Stimulated activated CD4-positive, alpha-beta T cell treated with anti-CD3 and anti-CD28 coated beads, Interleukin-4, amount 100 ng/mL, for 4 hours (primary cell): ENCODE measurements at places on chromosomes 11 and 22.
A peak's percentile ranks its signal among the peaks of the same experiment; 100 is the strongest.

GRCh38 chr11:63489879-63490278 is 1.1 kb downstream of the PLAAT5 start:
- DNase-seq, result no peak

DNA sequence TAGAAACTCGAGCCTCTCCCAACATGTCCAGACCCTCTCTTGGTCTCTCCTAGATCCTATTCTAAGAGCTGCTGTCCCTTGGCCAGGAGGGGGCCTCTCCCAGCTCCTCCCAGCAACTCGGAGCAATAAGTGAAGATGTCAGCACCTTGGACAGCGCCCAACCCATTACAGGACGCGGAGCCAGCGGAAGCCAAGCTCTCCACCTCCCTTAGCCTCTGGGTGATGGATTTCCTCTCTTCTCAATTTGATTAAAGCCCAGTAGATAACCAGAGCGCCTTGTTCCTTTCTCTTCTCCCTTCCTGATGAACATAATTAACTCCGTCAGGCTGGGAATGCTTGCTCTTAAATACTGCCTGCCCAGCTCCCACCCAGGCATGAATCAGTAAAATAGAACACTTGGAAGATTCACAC is 26.2 kb upstream of the TPBGL start:
- peak; percentile 50 for DNase-seq

GRCh38 chr11:76277298-76278175 is 71.2 kb upstream of the WNT11 start:
- DNase-seq, result no peak

DNA sequence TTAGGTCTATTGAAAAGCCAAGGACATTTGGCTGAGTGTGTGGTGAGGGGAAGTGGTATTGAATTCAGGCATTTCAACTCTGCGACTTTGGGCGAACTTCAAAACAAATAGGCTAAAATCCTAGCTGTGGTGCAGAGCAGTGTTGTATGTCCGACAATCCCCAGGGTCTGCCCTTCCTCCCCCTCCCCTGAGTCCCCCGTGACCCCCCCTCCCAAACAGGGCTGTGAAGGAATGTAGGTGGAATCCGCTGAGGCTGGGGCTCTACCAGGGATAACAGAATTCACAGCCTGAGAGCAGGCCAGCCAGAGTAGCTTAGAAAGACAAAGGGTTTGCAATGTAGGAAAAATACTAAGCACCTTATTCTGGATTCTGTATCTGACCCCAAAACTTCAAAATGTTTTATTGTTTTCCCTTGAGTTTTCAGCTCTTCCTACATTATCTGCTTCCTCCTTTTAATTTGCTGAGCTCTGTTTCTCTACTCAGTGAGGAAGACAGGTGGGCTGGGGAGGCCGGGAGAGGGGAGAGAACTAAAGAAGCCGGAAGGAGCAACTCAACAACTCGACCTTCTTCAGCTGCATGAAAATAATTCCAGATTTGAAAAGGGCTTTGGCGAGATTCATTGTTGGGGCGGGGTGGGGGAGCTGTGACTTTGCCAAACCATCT is 315.2 kb downstream of the BLID start:
- DNase-seq, result no peak

DNA sequence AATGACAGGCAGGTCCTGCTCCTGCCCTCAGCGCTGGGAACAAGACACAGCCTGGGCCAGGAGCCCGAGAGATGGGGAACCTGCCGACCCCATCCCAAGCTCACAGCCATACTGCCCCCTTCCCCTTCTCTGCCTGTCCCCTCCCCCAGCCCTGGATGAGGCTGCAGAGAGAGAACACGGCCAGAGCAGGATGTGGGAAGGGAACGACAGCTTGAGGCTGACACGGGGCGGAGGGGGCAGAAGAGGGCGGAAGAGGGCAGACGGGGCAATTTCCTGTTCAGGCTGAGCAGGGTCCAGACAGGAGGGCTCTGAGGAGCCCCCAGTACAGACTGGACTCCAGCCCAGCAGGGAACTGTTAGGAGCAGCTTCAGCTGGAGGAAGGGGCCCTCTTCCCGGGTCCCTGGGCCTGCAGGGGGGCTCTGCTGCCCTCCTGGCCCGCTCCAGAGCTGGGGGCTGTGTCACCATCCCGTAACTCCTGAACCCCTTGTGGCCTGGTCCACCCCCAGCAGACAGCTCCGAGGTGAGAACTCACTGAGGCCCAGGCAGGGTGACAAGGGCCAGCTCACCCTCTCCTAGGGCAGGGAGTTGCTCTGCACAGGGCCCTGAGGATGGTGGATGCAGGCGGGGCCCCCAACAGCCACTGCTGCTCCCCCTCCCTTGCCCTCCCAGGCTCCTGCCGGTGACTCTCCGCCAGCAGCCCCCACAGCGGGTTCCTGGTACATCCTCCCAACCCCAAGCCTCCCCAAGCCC is 5.7 kb downstream of the CTSD start:
- DNase-seq, result peak; percentile 24

DNA sequence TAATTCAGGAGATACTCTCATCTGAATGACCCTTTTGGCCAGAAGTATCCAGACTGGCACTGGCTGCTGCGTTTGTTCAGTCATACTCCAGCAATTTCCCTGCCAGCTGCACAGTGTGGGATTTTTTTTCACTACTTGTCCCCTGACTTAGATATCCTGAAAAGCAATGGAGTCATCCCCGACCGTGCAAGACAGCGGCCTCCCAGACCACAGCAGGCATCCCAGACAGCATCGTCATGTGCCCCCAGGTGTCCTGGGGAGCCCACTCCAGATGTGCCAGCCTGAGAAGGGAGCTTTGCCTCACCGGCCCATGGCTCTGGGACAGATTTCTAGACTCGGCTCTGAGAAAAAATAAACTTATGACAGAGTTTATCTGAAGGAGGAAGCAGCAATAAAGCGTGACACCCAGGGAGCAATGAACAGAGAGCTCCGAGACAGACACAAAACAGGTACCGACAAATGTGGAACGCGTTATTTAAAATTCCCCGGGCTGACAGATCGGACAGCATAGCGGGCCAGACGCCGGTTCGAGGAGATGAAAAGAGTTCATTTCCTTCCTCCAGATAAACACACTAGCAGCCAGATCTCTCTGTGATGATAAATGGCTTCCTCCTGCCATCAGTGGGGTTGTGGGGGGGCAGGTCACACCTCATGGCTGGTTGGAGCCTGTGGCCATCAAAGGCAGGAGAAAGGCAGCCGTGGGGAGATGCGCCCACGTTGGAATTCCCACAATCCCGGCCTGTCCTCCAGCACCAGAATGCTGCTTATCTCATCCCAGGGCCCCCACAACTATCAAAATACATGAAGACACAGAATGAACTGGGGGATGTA is 106.4 kb upstream of the FGF3 start:
- DNase-seq, result no peak

DNA sequence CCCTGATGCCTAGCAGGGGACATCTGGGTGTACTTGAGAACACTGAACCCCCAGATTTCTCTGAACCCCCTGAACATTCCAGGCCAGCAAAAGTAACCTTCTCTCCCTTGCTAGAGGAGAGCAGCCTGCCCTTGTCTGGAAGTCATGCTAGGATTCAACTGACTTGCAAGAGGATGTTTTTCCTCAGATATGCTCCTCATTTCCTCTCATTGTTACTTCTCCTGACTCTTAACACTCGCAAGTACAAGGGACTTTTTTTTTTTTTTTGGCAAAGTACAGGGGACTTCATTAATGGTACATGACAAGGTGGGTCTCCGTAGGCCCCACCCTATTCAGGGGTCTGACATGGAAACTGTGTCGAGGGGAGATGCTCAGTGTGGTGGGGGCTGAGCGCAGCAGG is 6.3 kb upstream of the MCHR1 start:
- no peak for DNase-seq

GRCh38 chr22:48089601-48090331 is 1327.3 kb downstream of the TBC1D22A start:
- DNase-seq, result no peak

DNA sequence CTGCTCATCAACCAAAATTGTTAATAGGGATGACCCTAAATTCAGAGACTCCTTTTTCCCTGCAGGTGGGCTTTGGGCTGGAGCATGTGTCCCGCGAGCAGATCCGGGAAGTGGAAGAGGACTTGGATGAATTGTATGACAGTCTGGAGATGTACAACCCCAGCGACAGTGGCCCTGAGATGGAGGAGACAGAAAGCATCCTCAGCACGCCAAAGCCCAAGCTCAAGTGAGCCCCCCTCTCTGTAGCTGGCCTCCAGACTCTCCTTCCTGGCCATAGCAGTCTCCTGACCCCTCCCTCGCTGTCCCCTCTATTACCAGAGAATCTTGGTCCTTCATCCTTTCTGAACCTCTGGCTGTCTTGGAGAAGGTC is 47.9 kb upstream of the RAB1B start:
- DNase-seq, result no peak

- DNase-seq, result no peak
Observed at GRCh38 chr11:128715691-128716561, 22.1 kb downstream of the FLI1 start.

GRCh38 chr22:46047226-46047625 is 70.3 kb upstream of the WNT7B start:
- no peak for DNase-seq

GRCh38 chr11:64249563-64250414 is 1.5 kb upstream of the PLCB3 start:
- no peak for DNase-seq

DNA sequence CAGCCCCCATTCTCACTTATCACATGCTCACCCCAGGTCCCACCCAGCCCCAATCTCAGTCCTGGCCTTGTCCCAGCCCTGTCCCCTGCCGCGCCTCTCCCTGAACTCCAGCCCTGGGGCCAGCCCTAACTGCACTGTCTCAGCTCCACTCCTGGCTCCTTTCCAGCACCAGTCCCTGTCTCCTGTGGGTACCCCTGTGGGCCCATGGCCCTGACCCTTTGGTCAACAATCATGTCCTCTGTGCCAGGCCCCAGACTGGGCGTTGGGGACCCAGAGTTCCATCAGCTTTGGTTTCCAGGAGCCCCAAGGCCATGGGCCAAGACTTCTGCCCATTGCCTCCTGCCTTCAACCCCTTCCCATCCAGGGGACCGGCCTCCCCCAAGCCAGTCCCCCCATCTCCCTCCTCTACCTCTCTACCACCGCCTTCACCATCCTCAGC is 757 bp downstream of the SPI1 start:
- DNase-seq, result no peak

- no peak for DNase-seq
Observed at GRCh38 chr11:104765401-104766095, 132.7 kb downstream of the CASP12 start.

GRCh38 chr22:50118129-50118528 is 28.3 kb downstream of the MOV10L1 start:
- no peak for DNase-seq

- DNase-seq, result no peak
Observed at GRCh38 chr11:5293028-5293427, 8.7 kb downstream of the OR51B4 start.

DNA sequence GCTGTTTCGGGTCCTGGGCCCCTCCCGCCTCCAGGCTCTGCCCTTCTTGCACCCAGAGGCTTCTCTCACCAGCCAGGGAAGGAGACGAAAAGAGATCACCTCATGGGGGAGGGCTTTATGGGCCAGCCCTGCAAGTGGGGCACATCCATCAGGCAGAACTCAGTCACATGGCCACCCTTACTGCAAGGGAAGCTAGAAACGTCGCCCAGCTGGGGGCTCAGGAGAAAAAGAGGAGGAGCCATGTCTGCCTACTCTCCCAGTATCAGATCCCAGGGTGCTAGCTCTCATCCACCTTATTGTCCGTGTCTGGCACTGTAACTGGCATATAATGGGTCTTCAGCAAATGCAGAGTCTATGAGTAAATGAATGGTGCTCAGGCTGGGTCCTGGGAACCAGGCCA is 24.2 kb downstream of the MFNG start:
- no peak for DNase-seq

DNA sequence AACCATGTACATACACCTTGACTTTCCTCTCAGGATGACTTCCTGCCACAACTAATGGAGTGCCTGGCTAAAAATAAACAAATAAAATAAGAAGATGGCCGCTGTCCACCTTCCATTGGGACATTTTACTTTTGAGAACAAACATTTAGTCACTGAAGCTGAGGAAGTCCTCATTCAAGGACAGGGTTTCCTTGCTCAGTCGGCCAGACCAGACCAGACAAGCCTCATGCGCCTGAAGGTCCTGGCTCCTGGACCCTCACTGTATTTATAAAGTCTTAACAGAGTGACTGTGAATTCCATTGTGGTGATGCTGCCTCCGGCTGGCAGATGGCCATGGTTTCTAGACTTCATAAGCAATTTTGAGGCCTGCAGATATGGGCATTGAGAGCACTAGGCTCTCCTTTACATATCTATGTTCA is 114.5 kb downstream of the MAML2 start:
- DNase-seq, result no peak

GRCh38 chr11:114079511-114080065 is 20.1 kb downstream of the ZBTB16 start:
- no peak for DNase-seq

GRCh38 chr22:49717322-49717919 is 110.3 kb downstream of the BRD1 start:
- DNase-seq, result no peak

DNA sequence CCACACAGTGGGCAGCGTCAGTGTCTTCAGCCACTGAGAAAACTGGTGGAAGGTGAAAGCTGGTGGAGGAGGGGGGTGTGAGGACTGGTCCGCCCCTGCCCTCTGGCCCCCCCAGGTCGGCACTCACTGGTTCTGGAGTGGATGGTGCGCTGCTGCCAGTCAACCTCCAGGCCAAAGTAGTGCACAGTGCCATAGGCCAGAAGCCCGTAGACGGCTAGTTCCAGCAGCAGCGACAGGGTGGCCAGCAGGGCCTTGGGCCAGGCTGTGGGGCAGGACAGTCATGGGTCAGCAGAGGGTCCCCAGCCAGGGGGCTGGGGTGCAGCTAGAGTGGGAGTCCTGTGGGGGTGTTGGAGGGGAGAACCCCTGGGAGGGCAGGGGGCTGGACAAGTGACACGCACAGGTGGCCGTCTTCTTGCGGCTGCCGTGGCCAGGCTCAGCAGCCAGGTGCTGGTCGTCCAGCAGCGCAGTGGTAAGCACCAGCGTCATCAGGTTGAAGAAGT is 2.2 kb downstream of the LMF2 start:
- DNase-seq, result no peak

DNA sequence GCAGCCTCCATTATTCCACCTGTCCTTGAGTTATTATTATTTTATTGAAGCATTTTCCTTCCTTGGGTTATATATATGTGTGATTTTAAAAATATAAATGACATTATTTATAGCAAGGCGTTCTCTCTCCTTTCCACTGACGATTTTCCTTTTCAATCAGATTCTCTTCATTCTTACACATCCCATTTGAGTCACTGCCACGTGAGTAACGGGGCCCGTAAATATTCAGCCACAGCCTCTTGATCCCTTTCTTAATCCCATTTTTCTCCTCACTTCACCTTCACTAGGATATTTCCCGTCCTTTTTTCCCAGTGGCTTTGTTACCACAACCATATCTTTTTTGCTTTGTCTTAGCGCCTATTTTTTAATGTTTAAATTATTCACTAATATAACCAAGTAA is 396.2 kb downstream of the NTM start:
- DNase-seq, result no peak

DNA sequence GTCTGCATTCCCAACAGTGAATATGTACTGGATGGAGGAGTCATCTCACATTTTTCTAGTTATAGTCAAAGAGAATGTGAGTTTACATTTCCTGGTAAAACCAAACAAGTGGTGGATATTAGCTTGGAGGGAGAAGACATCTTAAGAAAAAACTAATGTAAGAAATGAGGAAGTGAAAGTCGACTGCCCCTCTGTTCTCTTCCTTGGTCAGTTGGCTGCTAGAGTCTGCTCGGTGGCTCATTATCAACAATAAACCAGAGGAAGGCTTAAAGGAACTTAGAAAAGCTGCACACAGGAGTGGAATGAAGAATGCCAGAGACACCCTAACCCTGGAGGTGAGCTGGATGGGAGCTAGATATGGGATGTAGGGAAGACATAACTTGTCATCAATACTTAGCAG is 5.8 kb downstream of the SLC22A9 start:
- no peak for DNase-seq

- no peak for DNase-seq
Observed at GRCh38 chr11:86388198-86388597, 13.5 kb downstream of the CCDC81 start.
